CD8-positive, alpha-beta memory T cell (primary cell): ENCODE measurements at places on chromosomes 7 and 10.
A peak's percentile ranks its signal among the peaks of the same experiment; 100 is the strongest.

DNA sequence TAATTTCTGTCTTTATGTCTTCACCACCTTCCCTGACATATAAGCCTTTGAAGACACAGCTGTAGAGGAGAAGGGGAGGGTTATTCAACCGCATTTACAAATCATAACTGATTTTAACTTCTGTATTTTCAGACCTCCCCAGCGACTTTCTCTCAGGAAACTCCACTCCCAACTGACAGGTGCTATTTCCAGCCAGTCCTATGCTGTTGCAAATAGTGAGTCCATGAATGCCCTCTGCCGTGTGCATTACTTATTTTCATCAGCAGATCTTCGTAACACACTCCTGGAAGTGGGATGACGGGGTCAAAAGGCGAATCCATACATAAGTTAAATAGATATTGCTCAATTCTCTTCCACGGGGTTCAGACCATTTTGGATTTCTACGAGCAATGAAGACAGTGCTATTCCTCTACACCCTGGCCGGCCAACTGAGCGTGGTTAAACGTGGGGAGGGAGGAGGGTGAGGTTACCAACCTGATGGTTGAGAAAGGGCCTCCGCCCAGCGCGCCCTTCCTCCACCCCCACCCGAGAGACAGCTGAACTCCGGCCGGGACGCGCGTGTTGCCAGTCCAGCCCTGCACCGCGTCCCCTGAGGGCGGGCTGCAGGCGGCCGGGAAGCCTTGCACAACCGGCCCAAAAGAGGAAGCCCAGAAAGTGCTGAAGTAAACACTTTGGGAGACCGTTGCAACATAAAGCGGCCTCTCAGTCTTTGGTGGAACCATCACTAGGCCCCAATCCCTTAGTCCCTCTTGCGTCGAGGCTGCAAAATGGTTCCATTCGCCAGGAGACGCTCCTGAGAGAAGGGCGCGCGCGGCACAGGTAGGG, at the start of gene APBB1IP:
Gene APBB1IP, plus strand, starts transcription at position 705 of the 825 bp plus-strand sequence. CDS start 53,986 bp downstream, outside the sequence.
- DNase-seq: peak; percentile 65

- no peak for DNase-seq
Observed at GRCh38 chr7:146956321-146956720, 839.7 kb downstream of the CNTNAP2 start.

GRCh38 chr10:89399956-89400355, 7.5 kb downstream of the IFIT1 start:
- no peak for DNase-seq

GRCh38 chr10:3446221-3446620, 273.6 kb upstream of the PITRM1 start:
- DNase-seq: no peak

DNA sequence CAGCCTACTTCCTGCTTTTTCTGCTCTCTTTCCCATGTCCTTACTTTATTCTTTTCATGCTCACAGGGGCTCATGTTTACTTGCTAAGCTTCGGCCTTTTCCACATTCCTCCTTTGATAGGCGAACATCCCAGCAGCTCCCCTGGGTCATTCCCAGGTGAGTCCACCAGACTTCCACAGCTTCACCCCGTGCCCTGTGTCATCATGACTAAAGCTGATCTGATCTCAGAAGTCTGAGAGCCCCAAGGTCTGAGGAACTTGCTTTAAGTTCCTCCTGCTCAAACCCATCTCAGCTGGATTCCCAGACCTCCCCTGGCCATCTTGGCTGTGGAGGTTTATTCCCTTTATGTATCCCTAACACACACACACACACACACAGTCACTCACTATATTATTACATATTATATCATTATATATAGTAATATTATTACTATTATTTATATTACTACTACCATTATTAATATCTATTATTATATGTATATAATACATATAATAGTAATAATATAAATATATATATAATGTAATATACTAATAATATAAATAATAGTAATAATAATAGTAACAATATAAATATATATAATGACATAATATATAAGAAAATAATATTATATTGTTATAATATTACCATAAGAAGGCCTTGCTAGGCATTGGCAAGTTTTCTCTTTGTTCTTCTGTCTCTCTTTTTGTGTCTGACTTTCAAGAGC, 295.9 kb downstream of the PTEN start:
- no peak for DNase-seq

DNA sequence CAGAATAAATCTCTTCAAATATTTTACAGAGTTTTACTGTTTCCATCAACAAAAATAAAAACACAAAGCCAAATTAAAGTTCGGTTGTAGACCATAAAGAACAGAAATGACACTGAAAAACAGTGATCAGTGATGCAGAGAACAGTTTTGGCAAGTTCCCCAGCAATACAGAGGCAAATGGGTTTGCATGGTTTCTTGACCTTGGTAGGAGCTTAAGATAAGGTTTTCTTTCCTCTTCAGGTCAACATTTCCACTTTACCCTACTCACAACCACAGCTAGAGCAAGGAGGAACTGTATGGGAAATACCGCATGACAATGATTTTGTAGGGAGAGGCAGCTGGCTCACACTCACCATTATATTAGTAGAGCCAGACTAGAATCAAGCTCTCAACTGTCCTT, 199.5 kb downstream of the SH2D4B start:
- no peak for DNase-seq

DNA sequence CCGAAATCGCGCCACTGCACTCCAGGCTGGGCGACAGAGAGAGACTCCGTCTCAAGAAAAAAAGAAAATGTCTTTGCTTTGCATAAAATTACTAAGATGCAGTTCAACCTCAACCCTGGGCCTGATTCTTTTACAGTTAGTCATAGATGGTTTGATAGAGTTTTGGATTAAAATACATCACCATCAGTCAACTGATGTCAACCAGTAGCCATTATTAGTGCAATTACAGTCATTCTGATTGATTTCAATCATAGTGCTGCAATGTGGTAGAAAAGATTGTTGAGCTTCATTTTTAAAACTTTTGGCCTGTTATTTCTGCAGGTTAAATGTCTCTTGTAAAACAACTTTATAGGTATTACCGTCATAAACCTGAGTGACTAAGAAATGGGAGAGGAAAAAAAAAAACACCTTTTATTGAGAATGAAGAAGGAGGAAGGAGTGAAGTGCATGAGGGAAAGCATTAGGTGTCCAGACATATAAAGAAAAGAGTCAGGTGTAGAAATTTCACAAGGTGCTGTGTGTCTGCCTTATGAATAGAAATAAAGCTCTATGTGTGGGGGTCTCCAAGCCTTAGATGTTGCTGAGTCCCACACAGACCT, 150.6 kb downstream of the TRIL start:
- no peak for DNase-seq
